ENCODE measurements at places on chromosomes 2 and 18.
A peak's percentile ranks its signal among the peaks of the same experiment; 100 is the strongest.

GRCh38 chr2:128585706-128586105 lies 267.0 kb upstream of the HS6ST1 start:
- no peak for DNase-seq

DNA sequence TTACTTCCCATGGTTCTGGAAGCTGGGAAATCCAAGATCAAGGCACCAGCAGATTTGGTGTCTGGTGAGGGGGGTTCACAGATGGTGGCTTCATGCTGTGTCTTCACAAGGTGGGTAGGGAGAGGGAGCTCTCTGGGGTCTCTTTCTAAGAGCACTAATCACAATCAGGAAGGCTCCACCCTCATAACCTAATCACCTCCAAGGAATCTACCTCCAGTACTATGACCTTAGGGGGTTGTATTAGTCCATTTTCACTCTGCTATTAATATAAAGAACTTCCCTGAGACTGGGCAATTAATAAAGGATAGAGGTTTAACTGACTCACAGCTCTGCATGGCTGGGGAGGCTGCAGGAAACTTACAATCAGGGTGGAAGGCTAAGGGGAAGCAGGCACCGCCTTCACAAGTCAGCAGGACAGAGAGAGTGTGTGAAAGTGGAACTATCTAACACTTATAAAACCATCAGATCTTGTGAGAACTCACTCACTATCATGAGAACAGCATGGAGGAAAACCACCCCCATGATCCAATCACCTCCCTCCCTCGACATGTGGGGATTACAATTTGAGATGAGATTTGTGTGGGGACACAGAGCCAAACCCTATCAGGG lies 17.6 kb downstream of the TBC1D8 start:
- DNase-seq = no peak

DNA sequence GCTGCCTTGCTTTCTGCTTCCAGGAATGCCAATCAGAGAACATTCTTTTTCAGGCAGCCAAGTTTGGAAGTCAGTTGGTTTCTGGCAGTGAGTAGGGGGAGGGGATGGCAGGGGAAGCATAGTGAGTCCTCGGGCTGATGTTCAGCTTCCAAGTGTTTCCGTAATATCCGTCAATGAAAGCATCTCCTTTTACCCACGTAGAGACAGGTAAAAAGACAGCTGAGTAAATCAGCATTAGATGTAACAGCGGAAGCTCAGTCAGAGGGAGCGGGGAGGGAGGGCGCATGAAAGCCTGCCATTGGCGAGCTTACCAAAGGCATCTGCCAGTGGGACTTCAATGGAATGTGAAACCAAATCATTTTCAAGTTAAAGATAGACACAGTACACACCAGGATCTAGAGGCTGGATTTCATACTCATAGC lies 117.1 kb upstream of the DTNA start:
- DNase-seq = peak; percentile 49

GRCh38 chr2:112646791-112647689 lies 1.3 kb downstream of the SLC20A1 start:
- no peak for DNase-seq

DNA sequence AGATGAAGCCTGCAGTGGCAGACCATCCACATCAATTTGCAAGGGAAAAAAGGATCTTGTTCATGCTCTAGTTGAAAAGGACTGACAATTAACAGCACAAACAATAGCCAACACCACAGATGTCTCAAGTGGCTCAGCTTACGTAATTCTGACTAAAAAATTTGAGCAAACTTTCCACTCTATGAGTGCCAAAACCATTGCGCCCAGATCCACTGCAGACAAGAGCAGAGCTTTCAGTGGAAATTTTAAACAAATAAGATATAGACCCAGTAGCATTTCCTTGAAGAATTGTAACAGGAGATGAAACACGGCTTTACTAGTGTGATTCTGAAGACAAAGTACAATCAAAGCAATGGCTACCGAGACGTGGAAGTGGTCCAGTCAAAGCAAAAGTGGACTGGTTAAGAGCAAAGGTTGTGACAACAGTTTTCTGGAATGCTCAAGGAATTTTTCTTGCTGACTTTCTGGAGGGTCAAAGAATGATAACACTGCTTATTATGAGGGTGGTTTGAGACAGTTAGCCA lies 12.0 kb upstream of the ZNF396 start:
- no peak for DNase-seq

DNA sequence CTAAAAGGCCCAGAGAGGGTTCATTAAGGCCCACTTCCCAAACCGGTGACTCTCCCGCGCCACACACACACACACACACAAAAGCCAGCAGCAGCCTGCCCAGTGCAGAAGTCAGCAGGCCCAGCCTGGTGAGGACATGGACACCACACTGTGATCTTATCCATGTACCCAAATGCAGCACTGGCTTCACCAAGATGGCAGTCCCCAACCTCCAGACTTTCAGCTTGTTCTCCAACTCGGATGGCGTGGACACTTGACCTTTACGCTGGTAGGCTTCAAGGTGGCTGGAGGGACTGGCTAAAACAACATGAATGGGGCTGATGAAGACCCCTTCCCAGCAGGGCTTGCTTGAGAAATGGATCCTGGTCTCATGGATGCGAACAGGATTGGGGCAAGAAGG lies 50.4 kb downstream of the TNS1 start:
- no peak for DNase-seq

DNA sequence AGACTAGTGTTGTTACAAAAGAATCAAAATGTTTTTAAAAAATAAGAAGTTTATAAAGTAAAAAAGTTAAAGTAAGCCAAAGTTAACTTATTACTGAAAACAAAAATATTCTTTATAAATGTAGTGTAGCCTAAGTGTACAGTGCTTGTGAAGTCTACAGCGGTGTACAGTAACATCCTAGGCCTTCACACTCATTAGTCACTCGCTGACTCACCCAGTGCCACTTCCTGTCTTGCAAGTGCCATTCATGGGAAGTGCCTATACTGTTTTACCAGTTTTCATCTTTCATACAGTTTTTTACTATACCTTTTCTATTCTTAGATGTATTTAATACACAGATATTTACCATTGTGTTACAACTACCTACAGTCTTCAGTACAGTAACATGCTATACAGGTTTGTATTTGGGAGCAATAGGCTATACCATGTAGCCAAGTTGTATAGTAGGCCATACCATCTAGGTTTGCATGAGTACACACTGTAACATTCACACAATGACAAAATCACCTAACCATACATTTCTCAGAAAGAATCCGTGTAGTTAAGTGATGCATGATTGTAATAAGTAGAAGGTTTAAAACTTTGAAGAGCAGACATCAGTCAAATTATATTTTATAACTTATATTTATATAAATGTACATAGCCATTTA lies 13.4 kb downstream of the SERPINB7 start:
- DNase-seq = peak; percentile 50

- no peak for DNase-seq
These were observed 296.8 kb downstream of the PARD3B start for GRCh38 chr2:204842068-204842467.

DNA sequence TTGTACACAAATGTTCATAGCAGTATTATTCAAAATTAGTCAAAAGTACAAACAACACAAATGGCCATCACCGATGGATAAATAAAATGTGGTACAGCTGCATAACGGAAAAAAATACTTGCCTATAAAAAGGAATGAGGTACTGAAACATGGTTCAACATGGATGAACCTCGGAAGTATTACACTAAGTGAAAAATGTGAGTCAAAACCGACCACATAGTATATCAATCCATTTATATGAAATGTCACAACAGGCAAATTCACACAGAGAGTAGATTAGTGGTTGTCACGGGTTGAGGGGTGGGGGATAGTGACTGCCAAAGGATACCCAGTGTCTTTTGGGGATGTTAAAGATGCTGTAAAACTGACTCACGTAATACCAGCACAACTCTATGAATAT lies 3.5 kb downstream of the SS18 start:
- no peak for DNase-seq

GRCh38 chr2:221541131-221541735 lies 30.9 kb downstream of the EPHA4 start:
- no peak for DNase-seq

DNA sequence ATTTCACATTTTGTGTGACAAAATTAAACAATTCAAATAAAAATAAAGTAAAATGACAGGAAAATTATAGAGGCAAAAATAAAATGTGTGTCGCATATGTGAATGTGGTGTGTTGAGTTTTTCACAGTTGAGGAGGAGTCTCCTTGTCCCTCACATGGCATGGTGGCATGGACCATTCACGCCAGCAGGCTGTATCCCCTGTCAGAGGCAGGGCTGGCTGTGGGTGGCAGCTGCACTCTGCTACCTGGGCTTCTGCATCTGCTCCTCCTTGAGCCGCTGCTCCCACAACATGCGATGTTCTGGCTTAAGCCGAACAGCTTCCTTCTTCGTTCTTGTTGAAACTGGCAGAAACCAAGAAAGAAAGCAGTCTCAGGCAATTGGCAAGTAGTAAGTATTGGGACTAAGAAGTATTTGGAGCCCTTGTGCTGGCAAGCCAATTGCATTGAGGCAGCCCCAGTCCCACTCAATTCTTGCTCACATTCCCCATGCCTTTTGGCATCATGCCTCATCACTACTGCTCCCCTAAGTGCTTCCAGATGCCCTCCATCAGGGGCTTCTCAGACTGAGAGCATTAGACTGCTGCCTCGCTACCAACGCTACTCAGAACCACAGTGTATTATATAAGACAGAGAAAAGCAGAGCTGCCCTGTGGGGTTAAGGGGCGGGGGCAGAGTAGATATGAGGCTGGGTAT lies 177.9 kb upstream of the NABP1 start:
- no peak for DNase-seq

GRCh38 chr18:51196811-51197660 lies 445 bp downstream of the MEX3C start:
- no peak for DNase-seq

DNA sequence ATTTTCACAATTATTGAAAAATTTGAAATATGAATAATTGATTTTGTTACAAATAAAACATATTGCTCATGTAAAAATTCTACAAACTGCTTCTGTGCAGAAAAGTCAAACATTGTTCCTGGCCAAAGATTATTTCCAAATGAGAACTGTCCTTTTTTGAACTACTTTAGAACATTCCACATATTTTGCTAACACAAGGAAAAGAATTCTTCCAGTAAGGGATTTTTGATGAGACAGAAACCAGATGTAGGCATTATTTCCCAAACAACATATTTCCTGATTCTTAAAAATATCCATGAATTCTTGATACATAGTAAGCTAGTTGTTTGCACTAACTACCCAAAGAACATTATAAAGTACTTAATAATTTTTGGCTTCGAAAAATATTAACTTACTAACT lies 715.2 kb downstream of the CCDC85A start:
- DNase-seq = no peak

DNA sequence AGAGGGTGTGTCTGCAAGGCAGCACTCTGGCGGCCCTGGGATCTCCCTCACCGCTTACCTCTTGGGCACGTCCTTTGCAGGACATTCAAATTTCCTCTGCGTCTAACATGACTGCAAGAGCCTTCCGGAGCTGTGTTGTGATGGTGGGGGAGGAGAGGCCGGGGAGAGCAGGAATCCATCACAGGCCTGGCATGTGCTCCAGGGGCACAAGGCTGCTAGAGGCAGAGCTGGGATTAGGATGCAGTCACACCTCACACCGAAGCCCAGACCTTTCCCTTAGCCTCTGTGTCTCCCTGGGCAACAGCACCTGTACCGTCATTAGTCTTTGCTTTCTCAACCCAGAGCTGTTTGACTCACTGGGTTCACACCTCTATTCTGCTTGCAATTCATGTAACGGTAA lies 111.3 kb downstream of the CMPK2 start:
- DNase-seq = no peak

- DNase-seq = no peak
These were observed 6.8 kb downstream of the ESPNL start for GRCh38 chr2:238106698-238107524.

DNA sequence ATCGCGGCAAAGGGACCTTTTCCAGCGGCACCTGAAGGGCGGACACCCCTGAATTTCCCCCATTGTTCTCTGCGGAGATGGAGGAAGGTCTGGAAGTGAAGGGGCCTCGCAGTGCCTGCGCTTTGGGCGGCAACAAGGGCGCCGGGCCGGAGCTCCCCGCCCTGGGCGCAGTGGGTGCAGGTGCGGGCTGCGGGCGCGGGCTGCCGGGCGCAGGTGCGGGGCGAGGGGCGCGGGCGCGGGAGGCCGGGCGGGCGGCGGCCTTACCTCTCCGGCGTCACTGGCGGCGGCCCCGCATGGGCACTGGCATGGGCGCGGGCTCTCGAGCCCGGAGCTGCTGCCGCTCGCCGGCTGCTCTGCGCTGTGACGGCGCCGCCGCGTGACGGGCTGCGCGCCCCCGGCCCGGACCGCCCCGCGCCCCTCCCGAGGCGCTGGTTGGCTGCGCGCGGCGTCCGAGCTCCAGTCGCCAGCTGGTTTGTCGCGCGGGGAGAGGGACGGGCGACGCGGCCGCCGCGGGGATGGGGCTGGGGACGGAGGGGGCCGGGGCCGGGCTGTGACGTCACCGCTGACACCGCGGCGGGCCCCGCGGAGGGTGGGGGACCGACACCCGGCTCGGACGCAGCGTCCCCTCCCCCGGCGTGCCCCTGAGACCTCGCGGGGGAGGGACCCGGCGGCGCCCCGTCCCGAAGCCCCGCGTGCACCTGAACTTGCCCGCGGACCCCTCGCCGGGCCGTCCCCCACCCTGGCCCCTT lies at the start of gene KIF1A:
TSS of gene KIF1A (minus strand) at position 362 of the 749 bp plus-strand sequence. CDS start 22,467 bp downstream, outside the sequence.
- DNase-seq = no peak

- no peak for DNase-seq
These were observed 16.1 kb downstream of the CEBPZ start for GRCh38 chr2:37215250-37215649.

DNA sequence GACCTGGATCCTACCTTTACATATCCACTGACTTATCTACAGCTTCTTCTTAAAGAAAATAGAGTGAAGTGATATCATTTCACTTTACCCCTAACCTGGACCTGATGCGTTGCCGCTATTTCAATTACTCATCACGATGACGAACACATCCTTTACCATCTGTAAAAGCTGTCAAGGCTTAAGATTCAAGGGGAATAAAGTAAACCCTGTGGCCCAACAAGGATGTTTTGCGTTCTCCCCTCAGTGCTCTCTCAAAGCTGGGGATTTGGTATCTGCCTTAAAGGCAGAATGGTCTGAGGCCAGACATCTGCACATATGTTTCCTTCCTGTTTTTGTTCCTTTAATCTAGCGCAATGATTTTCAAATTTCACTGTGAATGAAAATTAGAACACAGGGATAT lies 100.1 kb upstream of the KLF7 start:
- no peak for DNase-seq

DNA sequence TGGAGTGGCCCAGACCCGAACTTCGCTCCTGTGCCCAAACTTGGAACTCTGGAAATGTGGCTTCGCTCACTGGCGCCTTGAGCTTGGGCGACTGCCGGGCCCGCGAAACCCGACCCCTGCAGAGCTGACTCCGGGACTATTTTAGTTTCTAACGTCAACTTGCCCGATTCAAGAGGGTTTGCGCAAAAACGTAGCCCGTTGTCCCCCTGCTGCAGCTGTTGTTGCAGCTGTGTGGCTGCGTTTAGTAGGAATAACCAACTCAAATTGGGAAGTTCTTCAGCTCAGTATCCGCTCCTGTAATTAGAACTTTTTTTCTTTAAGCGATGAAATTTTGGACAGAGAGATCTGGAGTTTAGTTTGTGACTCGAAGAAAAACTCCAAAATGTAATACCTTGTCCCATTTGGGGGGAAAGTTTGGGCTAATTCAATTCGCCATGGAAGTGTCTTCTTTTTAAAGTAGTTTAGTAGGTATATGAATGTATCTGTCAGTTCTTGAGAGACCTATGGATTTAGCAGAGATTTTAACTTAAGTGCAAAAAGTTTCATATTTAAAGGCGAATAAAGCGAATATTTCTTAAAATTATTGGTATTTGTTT lies 559 bp downstream of the MYL12A start:
- DNase-seq = no peak

- no peak for DNase-seq
These were observed 209.8 kb downstream of the CELF4 start for GRCh38 chr18:37355772-37356171.

Measured in epithelial cell of proximal tubule (primary cell).